ENCODE measurements at places on chromosomes 3 and 15.

DNA sequence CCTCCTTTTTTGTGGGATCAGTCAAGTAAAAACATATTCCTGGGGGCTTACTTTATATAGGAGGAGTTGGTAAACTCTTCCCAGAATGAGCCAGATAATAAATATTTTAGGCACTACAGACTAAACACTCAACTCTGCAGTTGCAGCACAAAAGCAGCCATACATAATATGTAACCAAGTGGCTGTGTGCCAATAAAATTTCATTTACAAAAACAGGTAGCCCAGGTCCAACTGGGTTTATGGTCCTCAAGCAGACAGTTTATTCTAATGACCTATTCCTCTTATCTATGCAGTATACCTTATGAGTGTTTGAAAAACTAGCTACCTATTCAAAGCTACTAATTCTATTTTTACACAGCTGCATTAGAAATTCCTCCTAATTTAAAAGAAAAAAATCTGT is 61.8 kb downstream of the FAIM start:
- no peak for DNase-seq

- no peak for DNase-seq
Measured at GRCh38 chr3:184227481-184227935, 1.9 kb upstream of the VWA5B2 start.

- no peak for DNase-seq
Measured at GRCh38 chr3:127053979-127054378, 71.1 kb downstream of the PLXNA1 start.

- DNase-seq, result no peak
Measured at GRCh38 chr15:96409215-96410138, 79.0 kb downstream of the NR2F2 start.

DNA sequence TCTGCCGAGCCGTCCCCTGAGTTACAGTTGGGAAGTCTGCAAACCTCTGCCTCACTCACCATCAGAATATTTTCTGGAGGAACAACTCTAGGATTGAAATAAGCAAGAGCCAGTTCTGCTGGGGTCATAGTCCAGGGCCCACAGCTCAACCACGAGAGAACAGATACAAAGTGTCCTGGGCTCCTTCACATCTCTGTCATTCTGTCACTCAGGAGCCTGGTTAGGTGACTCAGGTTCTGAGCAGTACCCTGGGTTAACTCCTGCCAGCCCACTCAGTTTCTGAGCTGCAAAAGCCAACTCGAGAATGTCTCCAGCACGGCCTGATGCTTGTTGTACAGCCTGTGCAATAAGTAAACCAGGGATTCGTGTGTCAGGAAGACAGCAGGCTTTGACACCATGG is 155.7 kb downstream of the SLCO3A1 start:
- no peak for DNase-seq

DNA sequence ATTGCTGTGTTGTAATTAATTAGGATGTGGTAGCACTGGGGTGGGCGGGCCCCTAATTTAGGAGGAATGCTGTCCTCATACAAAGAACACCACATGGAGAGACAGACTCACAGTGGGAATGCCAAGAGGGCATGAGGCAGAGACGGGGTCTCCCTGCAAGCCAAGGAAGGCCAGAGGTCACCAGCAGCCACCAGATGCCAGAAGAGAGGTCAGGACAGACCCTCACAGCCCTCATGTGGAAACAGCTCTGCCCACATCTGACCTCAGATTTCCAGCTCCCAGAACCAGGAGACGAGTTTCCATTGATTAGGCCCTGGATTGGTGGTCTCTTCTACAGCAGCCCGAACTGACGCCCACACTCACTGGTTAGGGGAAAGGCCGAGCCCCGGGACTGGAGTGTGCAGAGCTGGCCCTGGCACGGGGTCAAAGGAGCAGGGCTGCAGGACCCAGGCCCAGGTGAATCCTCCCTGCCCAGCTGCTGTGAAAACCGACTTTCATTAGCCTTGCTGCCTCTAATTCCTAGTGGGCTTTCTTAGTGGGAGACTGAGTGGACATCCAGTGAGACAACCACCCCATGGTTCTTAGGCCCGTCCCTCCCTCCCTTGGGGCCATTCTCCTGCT is 43.0 kb upstream of the SLC41A3 start:
- no peak for DNase-seq

GRCh38 chr3:122903171-122903570 is 108.3 kb downstream of the SLC49A4 start:
- no peak for DNase-seq

DNA sequence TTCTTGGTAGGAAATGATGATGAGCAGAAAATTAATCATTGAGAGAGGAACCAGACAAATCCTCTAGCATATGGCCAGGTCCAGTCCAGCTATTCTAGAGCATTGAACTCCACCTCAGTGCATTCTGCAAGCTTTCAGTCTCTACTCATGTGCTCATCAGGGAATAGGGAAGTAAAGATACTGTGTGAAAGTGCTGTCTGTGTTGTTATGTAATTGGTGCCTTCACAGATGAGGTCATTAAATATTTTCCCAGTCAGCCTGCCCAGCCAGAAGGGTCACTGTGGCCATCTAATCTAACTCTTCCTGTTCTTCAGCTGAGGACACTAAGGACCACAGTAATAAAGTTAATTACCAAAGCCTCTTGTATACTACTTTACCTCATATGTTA is 28.2 kb downstream of the C3orf62 start:
- DNase-seq, result peak; percentile 14

- no peak for DNase-seq
Measured at GRCh38 chr3:12686096-12686495, 22.2 kb upstream of the RAF1 start.

- DNase-seq, result no peak
Measured at GRCh38 chr3:149881879-149882278, 68.9 kb downstream of the RNF13 start.

- no peak for DNase-seq
Measured at GRCh38 chr3:100261485-100261903, 702 bp downstream of the TBC1D23 start.

DNA sequence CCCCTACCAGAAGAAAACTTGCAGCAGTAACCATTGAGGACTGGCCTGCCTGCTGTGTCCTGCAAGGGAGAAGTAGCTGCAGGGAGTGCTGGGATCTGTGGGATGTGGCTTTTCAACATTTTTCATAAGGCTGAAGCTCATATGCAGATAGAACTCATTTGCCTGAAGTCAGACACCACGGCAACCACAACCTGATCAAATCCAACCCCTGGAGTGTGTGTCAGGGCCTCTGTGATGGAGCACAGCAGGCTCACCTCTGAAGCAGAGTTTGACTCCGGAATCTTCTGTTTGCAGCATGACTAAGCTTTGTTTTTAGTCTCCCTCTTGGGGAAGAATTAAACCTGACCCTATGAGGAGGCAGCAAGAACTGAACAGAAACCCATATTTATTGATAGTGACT is 508.7 kb downstream of the AGBL1 start:
- DNase-seq, result no peak

- DNase-seq, result no peak
Measured at GRCh38 chr3:64921281-64922065, 233.7 kb upstream of the ADAMTS9 start.
